ENCODE measurements at places on chromosomes 1 and 21. TPM values are rescaled to one million over a fixed set of nuclear protein-coding genes. Genes with fewer than 3 reads are reported as not detected.

GRCh38 chr1:107782217-107782845 is 182.6 kb downstream of the VAV3 start:
- DNase-seq = peak; percentile 14

DNA sequence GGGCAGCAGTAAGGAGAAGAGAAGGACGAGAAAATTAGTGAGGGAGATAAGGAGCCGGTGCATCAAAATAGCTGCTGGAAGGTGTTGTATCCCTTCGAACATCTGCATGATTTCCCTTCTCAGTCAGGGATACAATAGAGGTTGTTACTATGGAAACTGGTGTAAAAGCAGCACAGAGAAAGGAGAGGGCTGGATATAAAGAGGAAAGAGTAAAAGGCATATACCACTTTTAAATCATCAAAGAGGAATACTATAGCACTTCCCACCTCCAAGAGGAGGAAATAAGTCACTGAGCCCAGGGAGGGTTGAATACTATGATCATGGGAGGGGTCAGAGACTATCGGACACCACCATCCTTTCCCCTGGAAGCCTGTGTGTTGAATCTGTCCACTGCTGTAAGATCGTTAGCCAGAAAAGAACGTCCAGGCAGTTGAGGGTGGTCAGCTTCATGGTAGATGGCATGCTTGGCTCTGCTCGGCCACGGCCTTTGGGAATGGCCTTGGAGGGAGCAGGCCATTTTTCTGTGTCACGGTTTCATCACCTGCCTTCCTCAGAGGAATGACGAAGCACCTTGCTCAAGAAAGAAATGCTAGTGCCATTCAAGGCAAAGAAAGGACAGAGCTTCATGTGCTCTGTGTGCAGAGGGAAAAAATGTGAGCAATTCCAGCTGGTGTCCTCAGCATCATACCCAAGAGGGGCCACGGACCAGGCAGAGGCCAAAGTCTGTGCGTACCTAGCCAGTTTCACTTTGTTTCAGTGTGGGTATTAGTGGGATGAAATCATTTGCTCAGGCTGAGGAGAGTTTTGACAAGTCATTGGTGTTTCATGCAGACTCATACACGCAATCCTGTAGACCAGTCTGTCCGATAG is 64.2 kb downstream of the IRF2BP2 start:
- DNase-seq = no peak

GRCh38 chr1:223308136-223308535 is 55.8 kb downstream of the SUSD4 start:
- no peak for DNase-seq

Gene CLDN14
- not detected for total RNA-seq

DNA sequence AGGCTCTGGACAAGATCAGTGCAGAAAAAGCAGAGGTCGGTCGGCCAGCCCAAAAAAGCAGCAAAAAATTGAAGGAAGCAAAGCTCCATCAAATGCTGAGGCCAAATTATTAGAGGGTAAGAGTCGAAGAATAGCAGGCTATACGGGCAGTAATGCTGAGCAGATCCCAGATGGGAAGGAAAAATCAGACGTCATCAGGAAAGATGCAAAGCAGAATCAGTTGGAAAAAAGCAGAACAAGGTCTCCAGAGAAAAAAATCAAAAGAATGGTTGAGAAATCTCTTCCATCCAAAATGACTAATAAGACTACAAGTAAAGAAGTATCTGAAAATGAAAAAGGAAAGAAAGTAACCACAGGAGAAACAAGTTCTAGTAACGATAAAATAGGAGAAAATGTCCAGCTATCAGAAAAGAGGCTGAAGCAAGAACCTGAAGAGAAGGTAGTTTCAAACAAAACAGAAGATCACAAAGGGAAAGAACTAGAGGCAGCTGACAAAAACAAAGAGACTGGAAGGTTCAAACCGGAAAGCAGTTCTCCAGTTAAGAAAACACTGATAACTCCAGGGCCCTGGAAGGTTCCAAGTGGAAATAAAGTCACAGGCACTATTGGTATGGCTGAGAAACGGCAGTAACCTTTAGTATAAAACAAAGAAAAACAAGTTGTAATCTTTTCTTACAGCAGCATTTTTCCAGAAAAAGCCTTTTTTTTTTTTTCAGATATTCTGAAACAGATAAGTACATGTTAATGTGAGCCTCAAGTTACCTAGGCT is 75.7 kb downstream of the PHTF1 start:
- no peak for DNase-seq

Gene CBR3
- total RNA-seq = 12.1 TPM

GRCh38 chr1:53348486-53349368 is 20.9 kb upstream of the LRP8 start:
- DNase-seq = no peak

- DNase-seq = peak; percentile 98
These were observed at the start of gene COL6A2 for GRCh38 chr21:46097336-46098293. Gene COL6A2, plus strand, starts transcription at chr21:46098112.

Gene INKA2
- 1.1 TPM for total RNA-seq

- DNase-seq = no peak
These were observed 81.0 kb downstream of the MIS18A start for GRCh38 chr21:32197896-32198295.

- DNase-seq = no peak
These were observed 25.2 kb downstream of the IL12RB2 start for GRCh38 chr1:67332653-67333529.

DNA sequence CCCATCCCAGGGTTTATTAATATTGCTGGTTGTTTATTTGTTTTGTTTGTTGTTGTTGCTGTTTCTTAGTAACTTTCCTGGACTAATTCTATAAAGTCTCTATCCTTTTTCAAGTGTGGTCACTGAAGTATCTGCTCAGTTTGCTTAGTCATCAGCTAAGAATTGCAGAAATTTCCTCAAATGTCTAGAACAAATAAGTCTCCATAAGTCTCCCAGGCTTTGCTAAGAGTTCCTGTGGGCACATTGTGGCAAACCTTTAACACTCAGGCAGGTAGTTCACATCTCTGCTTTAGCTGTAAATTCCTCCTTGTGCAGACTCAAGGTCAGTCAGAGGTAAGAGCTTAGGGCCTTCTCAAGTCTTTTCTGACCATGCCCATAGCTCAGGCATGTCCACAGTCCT is 38.9 kb upstream of the C1orf185 start:
- DNase-seq = no peak

Gene C21orf58
- 26.4 TPM for total RNA-seq

DNA sequence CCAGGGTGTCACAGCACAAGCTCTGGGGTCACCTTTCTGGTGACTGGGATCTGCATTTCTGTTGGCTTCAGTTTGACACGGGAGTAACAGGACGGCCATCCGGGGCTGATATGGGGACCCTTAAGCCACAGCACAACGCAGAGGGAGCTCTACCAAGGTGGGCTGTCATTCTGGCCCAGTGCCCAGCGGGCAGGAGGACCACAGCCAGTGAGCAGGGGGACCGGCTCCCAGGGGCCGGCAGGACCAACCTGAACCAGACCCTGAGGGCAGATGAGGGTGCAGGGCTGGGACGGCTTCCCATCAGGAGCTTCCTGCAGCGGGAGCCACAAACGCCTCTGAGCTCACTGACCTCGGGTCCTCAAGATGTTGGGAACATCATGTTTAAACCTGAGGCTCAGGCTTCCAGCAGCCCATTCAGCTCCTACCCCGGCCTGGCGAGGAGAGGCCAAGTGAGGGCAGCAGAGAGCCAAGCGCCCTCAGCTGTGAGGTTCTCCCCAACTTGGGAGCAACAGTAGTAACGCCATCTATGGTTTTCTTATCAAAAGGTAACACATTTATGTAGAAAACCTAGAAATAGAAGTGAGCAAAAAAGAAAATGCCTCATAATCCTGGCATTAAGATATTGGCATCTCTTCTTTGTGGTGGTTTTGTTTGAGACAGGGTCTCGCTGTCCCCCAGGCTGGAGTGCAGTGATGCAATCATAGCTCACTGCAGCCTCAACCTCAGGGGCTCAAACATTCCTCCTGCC is 26.8 kb downstream of the TMEM201 start:
- DNase-seq = peak; percentile 94

DNA sequence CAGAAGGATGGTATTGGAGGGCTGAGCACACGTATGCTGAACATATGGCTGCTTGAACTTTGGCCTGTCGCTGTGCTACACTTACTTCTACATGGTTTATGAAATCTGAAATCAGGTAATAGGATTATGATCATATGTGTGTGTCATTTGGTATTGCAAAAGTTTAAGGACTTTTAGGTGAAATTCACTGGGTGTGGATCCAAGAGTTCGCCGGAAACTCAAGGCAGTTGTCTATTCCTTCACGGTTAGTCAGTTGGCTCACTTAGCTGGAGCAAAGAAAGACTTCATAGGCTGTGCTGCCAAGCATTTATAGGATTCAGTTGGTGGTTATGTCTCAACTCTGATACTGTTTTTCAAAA is 927 bp downstream of the UAP1 start:
- DNase-seq = no peak

DNA sequence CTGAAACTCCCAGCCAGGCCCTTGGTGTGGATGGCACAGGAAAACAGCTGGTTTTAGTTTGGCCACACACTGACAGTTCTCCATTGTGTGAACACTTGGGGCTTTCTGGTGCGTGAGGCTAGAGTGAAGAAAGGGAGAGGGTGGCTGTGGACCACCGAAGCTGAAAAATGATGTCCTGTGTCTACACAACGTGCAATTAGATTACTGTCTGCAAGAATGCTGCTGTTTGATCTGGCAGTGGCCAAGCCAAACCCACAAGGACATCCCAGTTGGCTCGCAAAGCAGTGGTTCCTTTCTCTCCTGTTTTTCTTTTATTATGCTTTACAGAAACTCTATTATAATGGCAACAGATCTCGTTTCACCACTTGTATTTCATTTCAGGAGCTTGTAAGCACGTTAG is 58.9 kb downstream of the ERG start:
- DNase-seq = no peak

Gene INSRR
- not detected for total RNA-seq

- DNase-seq = no peak
These were observed 113.1 kb downstream of the ATP5PO start for GRCh38 chr21:33802481-33802880.

DNA sequence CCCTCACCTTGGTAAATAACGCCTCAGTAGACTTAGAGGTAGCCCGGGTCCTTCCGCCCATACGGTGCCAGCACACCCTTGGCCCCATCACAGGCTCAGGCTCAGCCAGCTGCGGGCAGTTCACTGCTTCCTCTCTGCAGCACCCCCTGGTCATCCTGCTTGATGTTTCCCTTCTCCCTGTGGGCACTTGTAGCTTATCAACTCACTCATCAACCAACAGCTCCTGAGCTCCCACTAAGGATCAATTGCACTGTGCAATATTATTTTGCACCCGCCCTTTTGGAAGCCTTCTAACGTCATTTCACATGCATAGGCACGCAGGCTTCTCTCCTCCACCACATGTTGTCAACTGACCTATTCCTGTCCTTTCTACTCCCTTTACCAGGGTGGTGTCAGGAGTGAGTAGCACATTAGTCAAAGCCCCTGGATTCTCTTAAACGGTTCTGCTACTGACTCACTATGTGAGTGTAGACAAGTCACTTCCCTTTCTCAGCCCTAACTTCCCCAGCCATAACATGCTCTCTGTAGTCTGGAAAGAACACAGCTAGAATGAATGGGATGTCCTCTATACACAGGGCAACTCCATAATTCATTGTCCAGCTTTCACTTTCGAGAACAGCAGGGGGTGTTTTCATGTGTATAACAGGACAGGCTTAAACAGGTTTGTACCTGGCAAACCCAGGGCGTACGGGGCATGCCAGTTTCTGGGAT is 47.1 kb upstream of the IRF2BP2 start:
- no peak for DNase-seq

Gene MCOLN3
- 1.5 TPM for total RNA-seq

- no peak for DNase-seq
These were observed 42.4 kb downstream of the DAB1 start for GRCh38 chr1:57381426-57381825.

GRCh38 chr1:20883766-20884165 is 96.7 kb upstream of the HP1BP3 start:
- no peak for DNase-seq

DNA sequence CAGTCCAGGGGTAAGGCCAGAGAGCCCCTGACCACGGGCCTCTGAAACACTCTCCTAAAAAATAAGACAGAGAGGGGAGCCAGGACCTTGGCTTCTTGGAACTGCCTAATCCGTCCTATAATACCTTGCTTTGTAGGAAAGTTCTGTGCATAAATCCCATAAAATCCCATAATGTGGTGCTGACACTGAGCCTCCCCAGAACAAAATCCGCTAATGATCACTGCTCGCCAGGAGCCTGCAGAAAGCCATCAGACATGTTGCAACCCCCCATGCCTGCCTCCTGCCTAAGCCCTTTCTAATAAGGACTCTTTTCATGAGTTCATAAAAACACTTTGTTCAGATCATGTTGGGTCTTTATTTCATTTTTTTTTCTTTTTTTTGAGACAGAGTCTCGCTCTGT is 9.3 kb upstream of the DHRS3 start:
- no peak for DNase-seq

- DNase-seq = peak; percentile 19
These were observed 147.4 kb downstream of the ZNF281 start for GRCh38 chr1:200262326-200262965.

Gene SHE
- 0.55 TPM for total RNA-seq

DNA sequence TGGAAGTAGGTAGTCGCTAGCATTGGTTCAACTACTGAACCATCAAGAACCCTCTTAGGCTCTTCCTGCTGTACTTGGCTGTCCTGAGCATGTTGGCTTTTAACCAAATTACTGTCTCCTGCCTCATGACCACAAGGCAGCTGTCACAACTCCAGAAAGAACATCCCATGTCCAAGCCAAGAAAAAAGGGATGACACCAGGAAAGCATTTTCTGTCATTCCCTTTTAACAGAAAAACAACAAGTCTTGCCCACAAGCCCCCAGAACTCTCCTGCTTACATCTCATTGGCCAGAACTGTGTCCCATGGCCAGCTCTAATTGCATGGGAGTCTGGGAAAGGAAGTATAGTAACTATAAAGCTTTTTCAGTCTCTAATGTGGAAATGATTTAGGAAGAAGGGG is 2.4 kb upstream of the RNU5D-1 start:
- no peak for DNase-seq

Gene IFI44L
- not detected for total RNA-seq

Gene TPTE
- not detected for total RNA-seq

DNA sequence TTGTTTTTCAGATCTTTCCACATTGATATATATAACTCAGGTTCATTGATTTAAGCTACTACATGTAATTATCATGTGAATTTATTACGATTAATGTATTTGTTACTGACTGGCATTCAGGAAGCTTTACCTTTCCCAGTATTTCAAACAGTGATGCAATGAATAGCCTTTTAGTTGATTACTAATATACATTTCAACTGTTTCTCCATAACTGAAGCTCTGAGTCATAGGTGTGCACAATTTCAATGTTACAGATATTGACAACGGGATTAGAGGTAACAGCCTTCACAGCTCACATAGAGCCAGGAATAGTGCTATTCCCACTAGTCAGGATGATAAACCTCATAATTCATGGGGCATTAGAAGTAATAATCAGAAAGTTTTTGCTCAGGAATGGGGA is 25.1 kb downstream of the RAVER2 start:
- DNase-seq = no peak

GRCh38 chr1:63686696-63687095 is 87.1 kb upstream of the ROR1 start:
- DNase-seq = no peak

Gene CA14
- 75.4 TPM for total RNA-seq

Gene MSTO1
- 68.0 TPM for total RNA-seq
